ENCODE measurements at places on chromosomes 6 and 20.

DNA sequence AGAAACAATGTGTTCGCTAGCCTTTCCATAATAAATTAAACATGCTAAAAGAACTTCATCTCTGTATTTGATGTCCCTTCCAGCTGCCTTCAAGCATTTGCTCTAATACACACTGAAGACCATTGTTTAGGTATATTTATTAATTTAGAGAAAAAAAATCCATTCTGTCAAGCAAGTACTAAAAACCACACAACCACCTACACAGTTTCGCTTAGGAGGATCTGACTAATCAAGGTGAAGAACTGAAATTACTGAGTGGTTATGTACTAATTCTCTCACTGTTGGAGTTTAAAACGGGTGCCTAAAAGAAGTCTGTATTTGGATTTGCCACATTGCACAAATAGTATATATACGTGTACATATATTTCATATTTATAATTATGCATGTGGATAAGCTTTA lies 58.9 kb downstream of the GMDS start:
- H3K27me3 ChIP-seq: no peaks in the 10 kb centered on the region
- H3K4me3 ChIP-seq: no peak overlapping the region
- DNase-seq: no peak
- no peak overlapping the region for H3K27ac ChIP-seq
- peaks cover 9% of the 10 kb centered on the region for H3K4me1 ChIP-seq
- H3K36me3 ChIP-seq: no peaks in the 10 kb centered on the region

GRCh38 chr6:96943555-96944215 lies 19.2 kb downstream of the KLHL32 start:
- peaks cover 10% of the 10 kb centered on the region for H3K4me1 ChIP-seq
- H3K36me3 ChIP-seq: no peaks in the 10 kb centered on the region
- no peak overlapping the region for H3K4me3 ChIP-seq
- no peak for DNase-seq
- peaks cover 5% of the 10 kb centered on the region for H3K27me3 ChIP-seq
- H3K27ac ChIP-seq: no peak overlapping the region

- H3K27me3 ChIP-seq: no peaks in the 10 kb centered on the region
- H3K4me1 ChIP-seq: no peaks in the 10 kb centered on the region
- H3K4me3 ChIP-seq: no peak overlapping the region
These were observed 51.2 kb downstream of the LGSN start for GRCh38 chr6:63268574-63268973.

GRCh38 chr20:46347841-46348803 lies 39.8 kb upstream of the CDH22 start:
- H3K36me3 ChIP-seq: no peaks in the 10 kb centered on the region
- no peak overlapping the region for H3K4me3 ChIP-seq
- H3K4me1 ChIP-seq: peaks cover 9% of the 10 kb centered on the region
- no peak overlapping the region for H3K27ac ChIP-seq
- no peak for DNase-seq
- peaks cover 13% of the 10 kb centered on the region for H3K27me3 ChIP-seq

GRCh38 chr20:64103871-64104666 lies 3.3 kb downstream of the NPBWR2 start:
- DNase-seq: no peak
- no peaks in the 10 kb centered on the region for H3K4me1 ChIP-seq
- no peak overlapping the region for H3K27ac ChIP-seq
- peaks cover 22% of the 10 kb centered on the region for H3K27me3 ChIP-seq
- no peaks in the 10 kb centered on the region for H3K36me3 ChIP-seq
- no peak overlapping the region for H3K4me3 ChIP-seq

- no peak overlapping the region for H3K4me3 ChIP-seq
- DNase-seq: no peak
- no peaks in the 10 kb centered on the region for H3K36me3 ChIP-seq
- no peak overlapping the region for H3K27ac ChIP-seq
- H3K27me3 ChIP-seq: peaks cover 2% of the 10 kb centered on the region
These were observed 957 bp upstream of the VEGFA start for GRCh38 chr6:43768983-43769525.

DNA sequence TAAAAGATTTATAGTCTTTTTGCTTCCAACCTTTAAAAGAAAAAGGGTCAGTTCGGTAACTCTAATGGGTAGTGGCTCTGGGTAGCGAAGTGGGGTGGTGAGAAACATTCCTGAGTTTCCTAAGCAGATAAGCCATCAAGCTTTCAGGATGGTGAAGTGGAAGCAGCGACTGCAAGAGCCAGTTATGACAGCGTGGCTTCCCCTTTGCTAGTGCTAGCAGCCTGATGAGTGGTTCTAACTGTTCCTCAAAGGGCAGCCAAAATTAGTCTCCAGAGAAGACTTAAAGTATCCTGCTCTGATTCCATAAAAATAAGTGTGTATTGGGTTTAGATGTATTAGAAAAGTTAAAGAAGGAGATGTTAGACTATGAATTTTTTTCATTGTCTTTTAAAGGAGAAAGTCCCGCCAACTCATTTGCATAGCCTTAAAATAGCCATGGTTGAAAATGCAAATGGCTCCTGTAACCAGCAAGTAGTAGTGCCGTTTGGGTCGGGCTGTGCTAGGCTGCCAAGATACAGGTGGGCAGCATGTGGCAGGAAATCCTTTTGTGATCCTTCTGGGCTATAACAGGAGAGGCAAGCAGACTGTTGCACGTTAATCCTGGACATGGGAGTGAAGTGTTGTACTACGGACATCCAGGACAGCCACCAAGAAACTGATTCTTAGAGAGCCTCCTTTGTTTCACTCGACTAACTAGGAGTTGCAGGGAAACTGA lies 18.0 kb downstream of the ELOVL2 start:
- no peaks in the 10 kb centered on the region for H3K36me3 ChIP-seq
- no peak for DNase-seq
- peaks cover 4% of the 10 kb centered on the region for H3K27me3 ChIP-seq
- no peak overlapping the region for H3K27ac ChIP-seq

DNA sequence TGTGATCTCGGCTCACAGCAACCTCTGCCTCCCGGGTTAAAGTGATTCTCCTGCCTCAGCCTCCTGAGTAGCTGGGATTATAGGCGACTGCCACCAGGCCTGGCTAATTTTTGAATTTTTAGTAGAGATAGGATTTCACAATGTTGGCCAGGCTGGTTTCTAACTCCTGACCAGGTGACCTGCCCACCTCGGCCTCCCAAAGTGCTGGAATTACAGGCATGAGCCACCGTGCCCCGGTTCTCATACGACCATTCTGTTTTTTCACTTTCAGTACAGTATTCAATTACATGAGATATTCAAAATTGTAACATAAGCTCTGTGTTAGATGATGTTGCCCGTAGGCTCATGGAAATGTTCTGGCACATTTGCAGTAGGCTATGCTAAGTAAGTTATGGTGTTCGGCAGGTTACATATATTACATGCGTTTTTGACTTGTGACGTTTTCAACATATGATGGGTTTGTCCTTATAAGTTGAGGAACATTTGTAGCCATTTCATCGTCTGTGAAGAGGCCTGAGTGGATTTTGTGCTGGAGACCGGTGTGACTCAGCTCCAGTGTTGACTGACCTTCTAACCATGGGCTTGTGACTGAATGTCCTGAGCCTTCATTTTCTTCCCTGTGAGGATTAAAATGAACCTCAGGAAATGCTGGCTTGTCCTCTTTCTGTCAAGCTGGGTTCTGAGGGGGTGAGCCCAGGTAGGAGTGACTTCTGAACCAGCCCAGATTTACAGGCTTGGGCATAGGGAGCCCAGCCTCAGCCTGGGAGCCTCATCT lies 12.2 kb downstream of the PPARD start:
- no peaks in the 10 kb centered on the region for H3K4me1 ChIP-seq
- no peak overlapping the region for H3K4me3 ChIP-seq
- no peaks in the 10 kb centered on the region for H3K27me3 ChIP-seq
- no peak overlapping the region for H3K27ac ChIP-seq

GRCh38 chr6:119830494-119831295 lies 481.1 kb upstream of the MAN1A1 start:
- H3K4me1 ChIP-seq: no peaks in the 10 kb centered on the region
- DNase-seq: no peak
- H3K27me3 ChIP-seq: no peaks in the 10 kb centered on the region
- no peak overlapping the region for H3K4me3 ChIP-seq
- H3K36me3 ChIP-seq: no peaks in the 10 kb centered on the region
- H3K27ac ChIP-seq: no peak overlapping the region

GRCh38 chr6:658244-658643 lies 1.3 kb upstream of the HUS1B start:
- no peak overlapping the region for H3K4me3 ChIP-seq
- no peak for DNase-seq
- no peaks in the 10 kb centered on the region for H3K27me3 ChIP-seq

- H3K4me1 ChIP-seq: peaks cover 7% of the 10 kb centered on the region
- no peaks in the 10 kb centered on the region for H3K36me3 ChIP-seq
- no peak for DNase-seq
These were observed 37.9 kb upstream of the CCDC167 start for GRCh38 chr6:37537548-37537947.

DNA sequence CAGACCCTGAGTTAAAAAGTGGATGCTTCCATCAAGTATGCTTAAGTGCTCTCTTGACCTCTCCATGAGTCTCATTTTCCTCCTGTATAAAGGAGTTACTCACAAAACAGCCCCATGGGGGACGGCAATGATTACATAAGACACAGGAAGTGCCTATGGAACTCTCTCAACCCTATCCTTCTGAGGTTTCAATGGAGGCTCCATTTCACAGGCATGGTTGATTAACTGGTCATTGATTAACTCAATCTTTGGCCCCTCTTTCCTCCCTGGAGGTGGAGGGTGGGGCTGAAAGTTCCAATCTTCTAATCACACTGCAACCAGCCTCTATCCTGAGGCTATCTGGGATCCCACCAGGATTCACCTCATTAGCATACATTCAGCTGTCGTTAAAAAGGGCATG lies 29.3 kb downstream of the CST8 start:
- no peak overlapping the region for H3K27ac ChIP-seq
- no peak overlapping the region for H3K4me3 ChIP-seq
- no peaks in the 10 kb centered on the region for H3K4me1 ChIP-seq

- no peak overlapping the region for H3K27ac ChIP-seq
- no peak overlapping the region for H3K4me3 ChIP-seq
- no peaks in the 10 kb centered on the region for H3K36me3 ChIP-seq
- DNase-seq: no peak
These were observed 119.6 kb upstream of the DOK5 start for GRCh38 chr20:54355631-54356280.

- DNase-seq: no peak
- H3K36me3 ChIP-seq: no peaks in the 10 kb centered on the region
- no peak overlapping the region for H3K4me3 ChIP-seq
- H3K27me3 ChIP-seq: no peaks in the 10 kb centered on the region
These were observed 20.8 kb downstream of the TM9SF4 start for GRCh38 chr20:32130352-32130751.

- H3K36me3 ChIP-seq: no peaks in the 10 kb centered on the region
- H3K4me3 ChIP-seq: no peak overlapping the region
- no peak overlapping the region for H3K27ac ChIP-seq
- peaks cover 3% of the 10 kb centered on the region for H3K27me3 ChIP-seq
- H3K4me1 ChIP-seq: no peaks in the 10 kb centered on the region
These were observed 26.2 kb downstream of the BCAS1 start for GRCh38 chr20:54044156-54044555.

GRCh38 chr6:13743736-13744127 lies 32.1 kb upstream of the RANBP9 start:
- no peaks in the 10 kb centered on the region for H3K36me3 ChIP-seq
- no peaks in the 10 kb centered on the region for H3K27me3 ChIP-seq
- no peak overlapping the region for H3K27ac ChIP-seq
- DNase-seq: no peak
- H3K4me1 ChIP-seq: no peaks in the 10 kb centered on the region

DNA sequence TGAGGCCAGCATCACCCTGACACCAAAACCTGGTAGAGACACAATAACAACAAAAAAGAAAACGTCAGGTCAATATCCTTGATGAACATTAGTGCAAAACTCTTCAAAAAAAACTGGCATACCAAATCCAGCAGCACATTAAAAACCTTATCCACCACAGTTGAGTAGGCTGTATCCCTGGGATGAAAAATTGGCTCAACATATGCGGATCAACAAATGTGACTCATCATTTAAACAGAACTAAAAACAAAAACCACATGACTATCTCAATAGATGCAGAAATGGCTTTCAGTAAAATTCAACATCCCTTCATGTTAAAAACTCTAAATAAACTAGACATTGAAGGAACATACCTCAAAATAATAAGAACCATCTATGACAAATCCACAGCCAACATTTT lies 59.6 kb upstream of the PHIP start:
- no peaks in the 10 kb centered on the region for H3K4me1 ChIP-seq
- DNase-seq: no peak
- no peak overlapping the region for H3K27ac ChIP-seq
- no peaks in the 10 kb centered on the region for H3K36me3 ChIP-seq

- no peak overlapping the region for H3K4me3 ChIP-seq
- H3K27ac ChIP-seq: peak overlapping the region; percentile 82
- H3K36me3 ChIP-seq: no peaks in the 10 kb centered on the region
- no peaks in the 10 kb centered on the region for H3K27me3 ChIP-seq
These were observed 30.8 kb upstream of the PREP start for GRCh38 chr6:105433723-105434122.

DNA sequence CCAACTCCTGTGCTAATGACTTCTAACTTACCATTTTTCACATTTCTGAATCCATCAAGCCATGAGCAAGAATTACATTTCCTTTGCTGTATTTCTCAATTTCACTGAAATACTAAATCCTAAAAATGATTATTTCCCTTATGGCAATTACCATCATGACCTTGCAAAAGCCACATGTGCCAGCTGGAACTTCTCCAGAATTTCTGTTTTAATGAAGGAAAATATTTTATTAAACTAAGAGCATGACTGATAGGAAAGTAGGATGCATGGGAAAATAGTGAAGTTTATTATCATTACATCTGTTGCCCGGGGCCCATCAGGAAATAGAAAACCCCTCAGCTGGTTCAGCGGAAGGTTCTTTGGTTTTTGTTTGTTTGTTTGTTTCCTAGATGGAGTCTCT lies 14.4 kb upstream of the TMEM242 start:
- no peak overlapping the region for H3K27ac ChIP-seq
- H3K36me3 ChIP-seq: no peaks in the 10 kb centered on the region
- H3K27me3 ChIP-seq: peaks cover 20% of the 10 kb centered on the region
- no peak overlapping the region for H3K4me3 ChIP-seq
- no peaks in the 10 kb centered on the region for H3K4me1 ChIP-seq
- no peak for DNase-seq

DNA sequence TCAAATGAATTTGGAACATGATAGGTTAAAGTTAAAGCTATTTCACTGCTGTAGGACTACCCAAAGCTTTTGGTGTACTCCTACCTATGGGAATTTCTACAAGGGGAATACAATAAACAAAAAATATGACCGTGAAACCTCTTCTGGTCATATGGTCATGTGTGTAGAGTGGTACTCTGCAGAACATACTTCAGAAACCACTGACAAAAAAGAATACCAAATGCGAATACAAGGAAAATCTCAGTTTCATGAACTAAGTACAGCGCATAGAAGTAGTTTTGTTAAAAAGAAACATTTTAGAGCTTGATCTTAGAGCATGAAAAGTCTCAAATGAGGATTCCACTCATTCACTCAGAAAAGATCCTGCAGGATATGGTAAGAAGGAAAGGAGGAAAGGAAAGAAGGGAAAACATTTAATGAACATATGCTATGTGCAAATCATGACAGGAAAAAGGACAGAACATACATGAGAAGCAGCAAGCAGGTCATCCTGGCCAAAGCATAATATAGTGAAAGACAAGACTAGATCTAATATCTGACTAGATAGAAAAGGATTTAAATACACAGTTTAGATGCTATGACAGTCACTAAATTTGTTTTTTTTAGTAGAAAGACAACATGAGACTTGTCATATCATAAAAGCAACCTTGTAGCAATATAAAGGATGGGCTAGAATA lies 36.5 kb downstream of the SNX14 start:
- H3K27ac ChIP-seq: no peak overlapping the region
- no peaks in the 10 kb centered on the region for H3K4me1 ChIP-seq
- DNase-seq: no peak
- H3K36me3 ChIP-seq: no peaks in the 10 kb centered on the region
- no peaks in the 10 kb centered on the region for H3K27me3 ChIP-seq

- no peak overlapping the region for H3K4me3 ChIP-seq
- H3K27ac ChIP-seq: no peak overlapping the region
- peaks cover 1% of the 10 kb centered on the region for H3K27me3 ChIP-seq
These were observed 637.1 kb downstream of the UTRN start for GRCh38 chr6:144922120-144922722.

Data from endothelial cell of umbilical vein (primary cell).